ENCODE measurements at places on chromosomes 13 and 19.

- DNase-seq = no peak
Observed at GRCh38 chr13:47841151-47841550, 159.9 kb downstream of the SUCLA2 start.

- DNase-seq = no peak
Observed at GRCh38 chr19:2552859-2553258, 76.9 kb downstream of the GADD45B start.

DNA sequence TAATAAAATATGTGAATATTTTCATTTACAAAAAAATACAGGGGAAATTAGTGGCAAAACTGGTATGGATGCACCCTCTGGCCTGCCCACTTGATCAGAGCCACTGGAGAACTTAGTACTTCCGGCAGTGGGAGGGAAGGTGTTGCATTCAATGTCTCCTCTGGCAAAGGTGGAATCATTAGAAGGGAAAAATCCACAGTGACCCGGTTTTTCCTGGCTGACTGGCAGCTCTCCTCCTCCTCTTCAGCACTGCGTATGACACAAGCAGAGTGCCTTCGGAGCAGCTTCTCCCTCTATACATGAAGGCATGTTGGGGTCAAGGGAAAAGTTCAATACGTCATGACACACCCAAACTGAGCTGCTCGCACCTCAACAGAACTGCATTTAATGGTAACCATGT lies 102.0 kb upstream of the SLC15A1 start:
- no peak for DNase-seq

GRCh38 chr19:58067240-58067912 lies 8.3 kb downstream of the ZNF135 start:
- no peak for DNase-seq

DNA sequence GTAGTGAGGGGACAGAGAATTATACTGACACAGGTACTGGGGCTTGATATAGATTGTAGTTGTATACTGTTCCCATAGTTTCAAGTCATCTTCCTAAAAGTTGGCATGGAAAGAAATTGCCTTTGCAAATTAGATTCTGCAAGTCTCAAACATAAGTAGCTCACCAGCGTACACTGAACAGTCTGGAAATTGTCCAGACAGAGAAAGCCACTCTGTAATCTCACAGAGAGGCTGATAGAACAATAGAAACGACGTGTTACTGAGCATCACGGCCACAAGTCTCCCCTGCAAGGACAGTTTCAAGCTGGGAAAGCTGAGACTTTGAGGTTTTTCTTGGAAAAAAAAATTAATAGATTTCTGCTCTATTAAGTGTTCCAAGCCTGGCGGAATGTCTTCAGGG lies 228.6 kb downstream of the DNAJC15 start:
- DNase-seq = no peak

GRCh38 chr19:45340232-45340898 lies at the start of gene KLC3:
KLC3 (plus strand) TSS chr19:45340750; CDS start chr19:45345542, 4,792 bp downstream.
- no peak for DNase-seq

- no peak for DNase-seq
Observed at GRCh38 chr13:47481536-47481935, 519.5 kb downstream of the SUCLA2 start.

- no peak for DNase-seq
Observed at GRCh38 chr13:52842441-52842840, 6.0 kb downstream of the PCDH8 start.

GRCh38 chr19:50513746-50514345 lies at the start of gene ASPDH:
ASPDH (minus strand) TSS chr19:50513913; CDS start chr19:50513823, 90 bp downstream.
- DNase-seq = no peak

GRCh38 chr13:80121038-80121437 lies 219.9 kb downstream of the SPRY2 start:
- DNase-seq = no peak

DNA sequence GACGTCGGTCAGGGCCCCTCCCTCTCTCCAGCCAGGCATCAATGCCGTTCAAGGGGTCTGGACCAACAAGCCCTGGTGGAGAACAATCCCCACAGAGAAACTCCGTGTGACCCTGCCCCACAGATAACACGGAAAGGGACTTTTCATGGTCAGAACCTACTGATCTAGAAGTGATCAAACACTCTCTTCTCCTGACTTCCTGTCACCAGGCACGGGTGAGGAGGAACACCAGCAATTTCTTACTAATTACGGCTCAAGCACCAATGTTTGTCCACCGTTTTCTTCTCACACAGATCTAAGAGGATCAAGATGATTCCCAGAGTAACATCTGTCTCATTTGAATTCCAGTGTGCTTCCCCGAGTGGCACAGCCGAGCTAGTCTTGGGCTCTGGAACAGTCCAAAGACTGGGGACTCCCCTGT lies 11.8 kb downstream of the RASA3 start:
- DNase-seq = no peak

- no peak for DNase-seq
Observed at GRCh38 chr13:50543782-50544181, 299.7 kb downstream of the DLEU7 start.

- no peak for DNase-seq
Observed at GRCh38 chr13:67803118-67803517, 573.0 kb upstream of the PCDH9 start.

DNA sequence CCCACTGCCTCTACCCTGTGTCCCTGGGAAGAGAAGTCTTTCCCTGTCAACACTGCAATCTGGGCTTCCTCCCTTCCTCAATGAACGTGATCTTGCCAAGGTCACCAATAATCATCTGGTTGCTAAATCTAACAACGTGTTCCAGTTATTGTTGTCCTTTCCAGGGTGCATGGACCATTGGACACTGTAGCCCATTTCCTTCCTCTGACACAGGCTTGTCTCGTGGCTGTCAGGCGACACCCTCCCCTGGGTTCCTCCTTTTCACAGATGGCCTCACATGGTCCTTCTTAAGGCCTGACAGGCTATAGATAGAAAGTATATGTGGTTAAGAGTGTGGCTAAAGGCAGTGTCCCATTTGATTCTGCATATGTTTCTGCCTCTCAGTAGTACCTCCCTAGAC lies 67.7 kb upstream of the STARD13 start:
- no peak for DNase-seq

Data from T1000 (cell line).